Neural progenitor cell (in vitro differentiated cells): ENCODE measurements at places on chromosomes 11 and 22. TPM values are rescaled to one million over a fixed set of nuclear protein-coding genes. Genes with fewer than 3 reads are reported as not detected.

DNA sequence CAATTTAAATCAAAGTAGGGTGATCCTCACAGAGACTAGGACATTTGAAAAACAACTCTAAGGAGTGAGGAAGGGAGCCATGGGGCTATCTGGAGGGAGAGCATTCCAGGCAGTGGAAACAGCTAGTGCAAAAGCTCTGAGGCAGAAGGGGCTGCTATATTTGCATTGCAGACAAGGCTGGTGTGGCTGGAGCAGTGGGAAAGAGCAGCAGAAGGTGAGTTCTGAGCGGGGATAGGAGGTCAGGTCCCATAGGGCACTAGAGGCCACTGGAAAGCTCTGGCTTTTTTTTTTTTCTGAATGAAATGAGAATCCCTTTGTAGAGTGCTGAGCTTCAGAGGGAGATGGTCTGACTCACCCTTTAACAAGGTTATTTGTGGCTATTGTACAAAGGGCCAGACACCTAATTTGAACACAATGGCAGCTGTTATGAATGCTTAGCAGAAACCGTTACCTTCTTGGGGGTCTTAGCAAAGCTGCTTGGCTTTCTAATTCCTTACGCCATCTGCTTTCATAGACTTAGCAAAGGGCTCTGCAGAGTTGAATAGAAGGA, 291.6 kb downstream of the BUD13 start:
- DNase-seq: no peak
- H3K4me1 ChIP-seq: peaks cover 5% of the 10 kb centered on the region
- no peak overlapping the region for H3K27ac ChIP-seq
- no peaks in the 10 kb centered on the region for H3K36me3 ChIP-seq

Gene TMEM151A
- 0.03 TPM in 1 of 2 replicates, not detected in the other for total RNA-seq

Gene KIRREL3
- 1.1 and 2.6 TPM in 2 replicates for total RNA-seq

GRCh38 chr11:2963112-2963754, 28.9 kb downstream of the NAP1L4 start:
- H3K4me1 ChIP-seq: no peaks in the 10 kb centered on the region
- no peak overlapping the region for H3K4me3 ChIP-seq
- H3K27ac ChIP-seq: no peak overlapping the region
- no peak for DNase-seq
- H3K36me3 ChIP-seq: peaks cover 5% of the 10 kb centered on the region
- no peaks in the 10 kb centered on the region for H3K27me3 ChIP-seq

DNA sequence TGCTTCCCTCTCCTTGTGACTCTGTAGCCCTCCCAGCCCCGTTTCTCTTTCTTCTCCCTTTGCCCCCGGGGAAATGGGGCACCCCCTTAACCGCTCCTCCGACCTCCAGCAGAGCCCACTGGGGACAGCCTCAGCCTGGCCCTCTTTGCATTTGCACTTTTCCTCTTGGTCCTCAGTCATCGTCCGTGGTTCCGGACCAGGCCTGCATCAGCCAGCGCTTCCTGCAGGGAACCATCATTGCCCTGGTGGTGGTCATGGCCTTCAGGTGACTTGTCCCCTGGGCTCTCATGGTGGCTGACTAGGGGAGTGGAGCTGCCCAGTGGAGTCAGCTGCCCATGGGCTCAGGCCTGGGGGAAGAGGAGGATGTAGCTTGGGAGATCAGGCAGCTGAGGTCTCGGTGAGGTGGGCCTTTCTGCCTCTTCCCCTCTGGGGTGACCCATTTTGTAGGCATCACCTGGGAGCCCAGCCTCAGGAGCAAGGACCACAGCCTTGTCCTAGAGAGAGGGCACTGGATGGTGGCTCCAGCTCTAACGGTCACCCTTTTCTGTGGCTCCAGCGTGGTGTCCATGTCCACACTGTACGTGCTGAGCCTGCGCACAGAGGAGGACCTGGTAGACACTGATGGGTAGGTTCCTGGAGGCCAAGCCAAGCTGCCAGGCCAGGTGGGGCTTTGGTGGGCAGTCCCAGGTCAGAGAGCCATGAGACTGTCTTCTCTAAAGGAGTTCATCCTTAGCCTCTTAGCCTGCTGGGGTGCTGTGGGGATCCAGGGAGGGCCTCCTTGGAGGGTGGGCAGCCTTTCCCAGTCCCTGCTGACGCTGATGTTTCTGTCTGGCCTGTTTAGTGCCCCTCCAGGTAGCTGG, 12.5 kb downstream of the TMEM258 start:
- no peaks in the 10 kb centered on the region for H3K36me3 ChIP-seq

DNA sequence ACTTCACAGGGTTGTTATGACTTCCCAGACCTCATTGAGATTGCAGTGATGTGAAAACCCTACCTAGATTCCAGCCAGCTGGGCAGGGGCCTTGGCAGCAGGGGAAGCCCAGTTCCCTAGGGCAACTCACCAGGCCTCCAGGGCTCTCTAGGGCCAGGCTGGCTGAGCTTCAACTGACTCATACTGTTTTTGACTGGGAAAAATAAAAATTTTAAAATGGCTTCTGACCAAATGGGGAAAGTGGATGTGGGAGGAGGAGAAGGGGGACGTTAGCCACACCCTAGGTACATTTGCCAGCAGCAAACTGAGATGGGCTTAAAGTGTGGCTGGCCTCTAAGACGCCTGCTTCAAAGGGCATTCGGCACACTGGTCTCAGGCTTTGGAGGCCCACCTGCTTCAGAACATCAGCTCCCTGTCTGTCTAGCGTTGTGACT, 39.0 kb downstream of the BMAL1 start:
- no peak overlapping the region for H3K27ac ChIP-seq
- H3K4me3 ChIP-seq: no peak overlapping the region
- peaks cover 21% of the 10 kb centered on the region for H3K4me1 ChIP-seq
- no peaks in the 10 kb centered on the region for H3K27me3 ChIP-seq

DNA sequence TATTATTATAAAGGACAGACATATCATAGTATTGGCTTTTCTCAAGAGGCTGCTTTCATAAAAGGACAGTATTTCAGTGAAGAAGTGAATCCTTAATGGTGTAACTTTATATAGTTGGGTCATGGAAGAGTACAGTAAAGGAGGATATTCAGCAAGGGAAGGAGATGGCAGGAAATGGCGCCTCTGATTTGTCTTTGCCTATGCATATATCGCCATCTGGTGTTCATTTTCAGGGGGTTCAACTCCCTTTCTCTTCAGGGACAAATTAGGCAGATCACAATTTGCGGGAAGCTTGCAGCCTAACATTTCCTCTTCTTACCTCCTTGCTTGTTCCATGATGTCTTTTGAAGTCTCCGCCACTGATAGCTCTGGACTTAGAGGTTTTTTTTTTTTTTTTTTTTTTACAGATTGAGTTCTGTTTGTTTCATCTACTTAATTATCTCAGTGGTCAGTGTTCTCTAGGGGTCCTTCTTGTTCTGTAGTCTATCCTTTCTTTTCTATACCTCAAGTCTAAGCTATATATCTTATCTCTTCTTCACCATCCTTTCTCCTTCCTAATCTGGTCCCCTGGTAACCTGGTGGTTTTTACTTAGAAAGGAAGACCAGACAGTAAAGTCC, 21.8 kb upstream of the RRM1 start:
- H3K4me3 ChIP-seq: no peak overlapping the region
- no peak overlapping the region for H3K27ac ChIP-seq
- peaks cover 18% of the 10 kb centered on the region for H3K4me1 ChIP-seq
- no peaks in the 10 kb centered on the region for H3K36me3 ChIP-seq

DNA sequence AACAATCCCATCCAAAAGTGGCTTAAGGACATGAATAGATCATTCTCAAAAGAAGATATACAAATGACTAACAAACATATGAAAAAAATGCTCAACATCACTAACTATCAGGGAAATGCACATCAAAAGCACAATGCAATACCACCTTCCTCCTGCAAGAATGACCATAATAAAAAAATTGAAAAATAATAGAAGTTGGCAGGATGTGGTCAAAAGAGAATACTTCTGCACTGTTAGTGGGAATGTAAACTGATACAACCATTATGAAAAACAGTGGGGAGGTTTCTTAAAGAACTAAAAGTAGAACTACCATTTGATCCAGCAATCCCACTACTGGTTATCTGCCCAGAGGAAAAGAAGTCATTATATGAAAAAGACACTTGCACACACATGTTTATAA, 77.7 kb upstream of the SC5D start:
- DNase-seq: no peak
- no peaks in the 10 kb centered on the region for H3K36me3 ChIP-seq
- H3K27me3 ChIP-seq: no peaks in the 10 kb centered on the region
- H3K4me3 ChIP-seq: no peak overlapping the region
- peaks cover 8% of the 10 kb centered on the region for H3K4me1 ChIP-seq

DNA sequence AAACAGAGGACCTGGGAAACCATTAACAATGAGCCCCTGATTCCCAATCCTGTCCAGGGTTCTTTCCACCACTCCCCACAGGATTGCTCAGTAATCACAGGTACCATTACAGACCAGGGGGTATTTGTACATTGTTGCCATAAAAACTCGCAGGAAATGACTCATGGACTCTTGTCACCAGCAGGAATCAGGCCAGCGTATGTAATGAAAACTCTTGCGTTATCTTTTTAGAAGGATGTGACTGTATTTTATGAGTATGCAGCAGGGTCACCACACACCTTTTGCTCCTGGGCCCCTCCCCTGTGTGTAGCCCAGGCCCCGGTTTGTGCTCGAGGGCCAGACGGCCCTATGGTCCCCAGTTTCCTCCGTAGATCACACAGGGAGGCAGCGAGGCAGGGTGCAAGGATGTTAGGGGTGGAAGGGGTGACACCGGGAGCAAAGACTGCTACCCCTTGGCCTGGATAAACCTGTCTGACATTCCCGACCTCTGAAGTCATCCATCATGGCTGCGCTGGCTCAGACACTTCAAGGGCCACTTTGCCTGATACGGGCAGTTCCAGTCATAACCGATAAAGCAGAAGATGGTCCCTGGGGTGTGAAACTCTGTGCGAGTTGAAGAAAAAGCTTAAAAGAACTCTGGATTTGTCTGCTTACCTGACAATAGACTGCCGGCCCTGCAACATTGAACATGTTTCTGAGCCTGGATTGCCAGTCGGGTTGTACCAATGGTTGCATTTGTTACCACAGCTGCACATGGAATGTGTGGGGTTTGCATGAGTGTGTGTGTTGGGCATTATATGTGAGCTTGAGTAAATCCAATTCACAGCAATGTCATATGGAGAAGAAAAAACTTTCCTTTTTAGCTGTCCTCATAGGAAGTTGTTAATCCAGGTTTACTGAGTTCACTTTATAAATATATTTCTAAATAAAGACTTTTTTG, 56.9 kb downstream of the MICAL2 start:
- H3K4me3 ChIP-seq: no peak overlapping the region
- H3K27me3 ChIP-seq: no peaks in the 10 kb centered on the region
- H3K27ac ChIP-seq: no peak overlapping the region
- H3K36me3 ChIP-seq: no peaks in the 10 kb centered on the region

Gene BDNF
- 1.6 and 2.1 TPM in 2 replicates for total RNA-seq

DNA sequence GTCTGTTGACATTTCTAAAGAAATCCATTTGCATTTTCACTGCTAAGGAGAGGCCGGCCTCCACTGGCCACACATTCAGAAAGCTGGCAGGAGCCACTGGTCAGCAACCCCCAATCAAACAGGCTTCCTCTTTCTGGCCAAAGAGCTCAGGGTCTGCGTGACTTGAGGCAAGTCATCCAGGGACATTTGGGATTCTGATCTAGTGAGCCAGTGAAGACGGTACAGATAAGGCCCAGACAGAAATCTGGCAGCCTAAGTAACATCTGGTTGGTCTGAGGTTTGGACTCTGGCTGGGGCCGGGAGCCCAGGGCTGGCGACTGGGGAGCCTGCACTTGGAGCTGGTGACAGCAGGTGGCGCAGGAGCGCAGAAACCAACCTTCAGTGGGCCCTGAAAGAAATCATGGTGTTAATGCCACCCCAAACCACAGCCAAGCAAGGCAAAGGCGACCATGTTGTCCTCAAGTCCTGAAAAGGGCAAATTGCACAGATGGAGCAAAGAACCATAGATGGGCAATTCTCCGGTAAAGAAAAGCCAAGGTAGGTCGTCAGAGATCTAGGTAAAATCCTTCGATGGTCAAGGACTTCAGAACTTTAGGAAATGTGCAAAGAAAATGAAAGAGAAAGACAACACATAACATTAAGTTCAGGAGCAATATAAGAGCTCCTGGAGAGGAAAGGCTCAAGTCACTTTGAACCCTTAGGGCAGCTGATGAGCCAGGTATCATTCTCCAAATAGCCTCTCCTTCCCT, 99.4 kb upstream of the BLID start:
- H3K27ac ChIP-seq: no peak overlapping the region
- H3K36me3 ChIP-seq: no peaks in the 10 kb centered on the region
- no peak overlapping the region for H3K4me3 ChIP-seq
- peak; percentile 82 for DNase-seq
- no peaks in the 10 kb centered on the region for H3K27me3 ChIP-seq

Gene HBG1
- total RNA-seq: not detected in 2 replicates

DNA sequence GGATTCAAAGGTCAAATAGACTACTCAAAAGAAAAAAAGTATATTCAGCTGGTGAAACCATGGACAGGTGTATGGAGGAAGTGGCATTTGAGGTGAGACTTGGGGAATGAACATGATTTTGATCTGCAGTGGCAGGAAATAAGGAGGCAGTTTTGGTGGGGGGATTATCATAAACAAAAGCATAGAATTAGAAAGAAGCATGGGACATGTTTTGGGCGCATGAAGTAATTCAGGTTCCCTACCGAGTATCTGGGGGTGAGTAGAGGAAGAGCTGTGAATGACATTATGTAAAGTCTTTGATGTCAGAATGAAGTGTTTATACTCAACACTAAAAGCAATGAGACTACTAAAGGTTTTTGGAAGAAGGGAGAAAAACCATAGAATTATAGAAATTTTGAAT, 3.1 kb downstream of the CLMP start:
- H3K4me3 ChIP-seq: no peak overlapping the region
- DNase-seq: no peak
- peaks cover 46% of the 10 kb centered on the region for H3K4me1 ChIP-seq
- H3K36me3 ChIP-seq: no peaks in the 10 kb centered on the region
- no peak overlapping the region for H3K27ac ChIP-seq
